ENCODE measurements at places on chromosomes 6 and 20.

- no peak for DNase-seq
Measured at GRCh38 chr6:91080871-91081270, 494.0 kb upstream of the MAP3K7 start.

GRCh38 chr6:44180886-44181285 is 22.3 kb downstream of the CAPN11 start:
- no peak for DNase-seq

DNA sequence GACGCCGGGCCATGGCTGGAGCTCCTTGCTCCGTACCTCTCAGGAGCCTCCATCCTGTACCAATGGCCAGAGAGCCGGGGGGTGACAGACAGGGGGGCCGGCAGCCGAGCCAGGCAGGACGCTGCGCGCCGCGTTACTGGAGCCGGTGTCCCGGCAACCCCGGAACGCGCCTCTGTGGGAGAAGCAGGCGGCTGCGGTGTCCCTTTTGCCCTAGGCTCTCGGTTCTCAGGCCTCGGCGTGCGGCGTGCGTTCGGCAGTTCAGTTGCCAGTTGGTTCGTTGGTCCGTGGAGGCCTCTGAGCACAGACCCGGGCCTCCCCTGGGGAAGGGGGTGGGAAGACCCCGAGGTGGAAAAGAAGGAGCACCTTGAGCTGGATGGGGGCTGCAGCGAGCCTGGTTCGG is at the start of gene SPATS1:
SPATS1 (plus strand) TSS at position 162 of the 400 bp plus-strand sequence. CDS start 446 bp downstream, outside the sequence.
- no peak for DNase-seq

DNA sequence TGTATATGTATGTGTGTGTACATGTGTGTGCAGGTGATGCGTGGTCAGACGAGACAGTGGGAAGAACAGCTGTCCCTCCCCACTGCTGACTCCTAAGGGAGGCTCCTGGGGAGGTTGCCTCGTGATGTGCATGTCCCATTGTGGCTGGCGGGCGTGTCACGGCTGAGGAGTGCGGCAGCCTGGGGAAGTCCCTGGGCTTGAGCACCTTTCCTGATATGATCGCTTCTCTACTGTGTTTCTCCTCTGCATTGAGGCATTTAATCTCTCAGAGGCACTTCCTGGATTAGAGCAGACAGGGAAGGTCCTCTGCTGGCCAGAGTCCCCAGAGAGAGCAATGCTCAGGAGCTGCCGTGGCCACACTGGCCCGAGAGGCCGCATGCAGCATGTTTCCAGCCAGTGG is 11.4 kb downstream of the NPBWR2 start:
- DNase-seq = no peak

- no peak for DNase-seq
Measured at GRCh38 chr6:156160007-156160794, 617.0 kb upstream of the ARID1B start.

GRCh38 chr6:14888575-14889000 is 357.3 kb upstream of the JARID2 start:
- DNase-seq = no peak

- DNase-seq = no peak
Measured at GRCh38 chr6:139473231-139473701, 98.8 kb upstream of the CITED2 start.

DNA sequence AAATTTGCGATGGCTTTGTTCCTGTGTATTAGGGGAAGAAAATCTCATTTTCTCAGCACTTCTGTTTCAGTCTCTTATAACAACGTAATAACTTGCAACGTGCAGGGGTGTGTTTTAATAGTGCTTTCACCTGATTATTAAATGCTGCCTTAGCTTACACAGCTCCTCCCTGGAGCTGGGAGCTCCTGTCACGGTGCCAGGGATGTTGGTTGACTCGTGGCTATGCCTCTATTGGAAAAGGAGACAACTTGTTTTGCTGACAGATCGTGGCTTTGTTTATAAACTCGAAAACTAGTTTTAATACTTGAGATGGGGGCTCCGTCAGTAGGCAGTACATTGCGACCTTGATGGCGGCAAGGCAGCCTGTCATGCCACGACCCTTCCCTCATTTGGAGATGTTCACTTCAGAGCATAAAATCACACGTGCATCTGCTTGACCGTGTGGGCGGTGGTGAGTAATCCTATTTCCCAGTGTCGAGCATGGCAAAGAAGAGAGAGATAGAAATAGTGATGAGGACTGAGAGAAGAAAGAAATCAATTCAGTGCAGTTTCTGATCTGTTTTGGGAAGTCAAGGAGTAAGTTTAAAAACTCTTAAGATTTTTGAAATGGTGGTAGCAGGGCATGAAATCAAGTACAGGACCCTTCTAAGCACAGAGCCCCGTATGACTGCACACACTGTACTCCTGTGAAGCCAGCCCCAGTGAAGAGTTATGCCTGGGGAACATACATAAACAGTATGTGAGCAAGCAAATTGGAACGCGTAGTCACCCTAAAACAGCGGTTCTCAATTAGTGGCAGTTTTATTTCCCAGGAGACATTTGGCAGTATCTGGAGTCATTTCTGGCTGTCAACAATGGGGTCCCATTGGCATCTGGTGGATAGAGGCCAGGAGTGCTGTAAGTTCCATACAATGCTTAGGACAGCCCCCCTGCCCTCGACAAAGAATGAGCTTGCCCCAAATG is 147.2 kb downstream of the DOK5 start:
- DNase-seq = no peak

DNA sequence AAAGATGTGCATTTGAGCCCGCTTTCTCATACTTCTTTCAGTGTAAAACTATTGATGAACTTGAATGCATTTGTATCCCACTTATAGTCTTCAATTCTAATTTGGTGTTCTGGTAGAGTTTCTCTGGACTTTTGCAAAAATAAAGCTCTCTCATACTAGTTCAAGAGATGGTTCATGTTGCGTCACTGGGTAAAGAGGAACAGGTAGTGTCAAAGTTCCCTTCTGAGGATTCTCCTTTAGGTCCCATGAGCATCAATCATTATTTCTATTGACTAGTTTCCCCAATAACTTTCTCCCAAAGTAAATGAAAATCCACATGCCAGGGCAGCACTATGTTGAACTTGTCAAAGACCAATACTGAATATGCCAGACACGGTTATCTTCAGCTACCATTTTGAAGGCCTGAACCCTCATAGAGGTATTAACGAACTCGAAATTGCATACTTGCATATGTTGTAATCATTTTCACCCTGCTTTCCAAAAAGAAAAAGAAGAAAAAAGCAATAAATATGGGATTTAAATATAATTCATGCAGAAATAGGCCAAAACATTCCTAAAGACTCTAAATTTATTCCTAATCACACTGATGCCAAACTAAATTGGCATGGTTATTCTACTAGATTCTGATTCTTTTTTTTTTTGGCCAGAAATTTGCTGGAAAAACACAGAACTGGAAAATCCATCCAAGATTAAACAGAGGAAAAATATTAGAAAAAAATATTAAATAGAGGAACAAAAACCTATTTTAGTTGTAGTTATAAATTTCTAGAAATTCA is 84.5 kb downstream of the SGK1 start:
- DNase-seq = no peak

DNA sequence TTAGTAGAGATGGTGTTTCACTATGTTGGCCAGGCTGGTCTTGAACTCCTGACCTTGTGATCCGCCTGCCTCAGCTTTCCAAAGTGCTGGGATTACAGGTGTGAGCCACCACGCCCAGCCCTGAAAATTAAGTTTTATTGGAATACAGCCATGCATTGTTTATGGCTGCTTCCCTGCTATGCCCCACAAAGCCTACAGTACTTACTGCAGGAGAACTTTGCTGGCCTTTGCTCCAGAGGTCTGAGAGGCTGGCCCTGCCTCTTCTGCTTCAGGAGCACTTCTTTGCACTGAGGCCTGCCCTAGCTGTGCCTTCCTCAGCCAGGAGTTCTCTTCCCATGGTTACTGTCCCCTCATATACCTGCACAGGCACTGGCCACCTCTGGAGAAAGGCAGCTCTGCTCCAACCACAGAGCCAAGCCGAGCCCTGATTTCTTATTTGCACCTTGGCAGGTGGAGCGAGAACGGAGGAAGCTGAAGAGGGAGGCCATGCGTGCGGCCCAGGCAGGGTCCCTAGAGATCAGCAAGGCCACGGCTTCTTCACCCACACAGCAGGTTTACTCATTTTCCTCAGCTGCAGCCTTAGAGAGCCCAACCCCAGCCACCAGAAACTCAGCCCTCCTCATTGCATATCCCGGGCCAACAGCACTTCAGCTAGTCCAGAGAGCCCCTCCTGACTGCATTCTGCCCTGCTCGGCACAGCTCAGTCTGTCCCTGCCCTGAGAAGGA is 20.8 kb downstream of the C20orf173 start:
- DNase-seq = no peak

DNA sequence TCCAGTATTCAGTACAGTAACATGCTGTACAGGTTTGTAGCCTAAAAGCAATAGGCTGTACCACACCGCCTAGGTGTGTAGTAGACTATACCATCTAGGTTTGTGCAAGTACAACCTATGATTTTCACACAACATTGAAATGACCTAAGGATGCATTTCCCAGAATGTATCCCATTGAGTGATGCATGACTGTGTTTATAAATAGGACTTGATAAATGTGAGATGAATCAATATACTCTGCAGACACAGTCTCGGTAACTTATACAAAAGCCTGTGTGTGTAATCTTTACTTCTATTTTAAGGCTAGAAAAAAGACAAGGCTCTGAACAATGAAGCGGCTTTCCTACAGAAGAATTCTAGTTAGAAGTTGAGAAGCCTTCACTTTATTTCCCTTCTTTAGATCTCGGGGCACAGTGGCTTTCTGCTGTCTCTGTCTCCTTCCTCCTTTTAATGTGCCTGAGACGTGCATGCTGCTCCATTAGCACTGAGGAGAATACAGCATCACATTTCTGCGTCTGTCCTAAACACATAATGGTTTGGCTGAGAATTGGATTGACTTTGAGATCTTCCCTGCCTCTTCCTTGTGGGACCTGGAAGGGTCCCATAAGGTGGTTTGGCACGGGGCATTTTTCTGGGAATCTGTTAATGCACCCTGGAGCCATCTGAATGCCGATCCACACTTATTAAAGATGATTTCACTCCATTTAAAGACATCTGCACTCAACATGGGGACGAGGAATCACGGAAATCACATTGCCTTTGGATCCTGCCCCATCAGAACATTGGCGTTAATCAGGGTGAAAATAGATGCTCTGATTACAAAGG is 112.5 kb downstream of the SCML4 start:
- DNase-seq = no peak

- DNase-seq = no peak
Measured at GRCh38 chr6:146224449-146224848, 195.6 kb downstream of the GRM1 start.

DNA sequence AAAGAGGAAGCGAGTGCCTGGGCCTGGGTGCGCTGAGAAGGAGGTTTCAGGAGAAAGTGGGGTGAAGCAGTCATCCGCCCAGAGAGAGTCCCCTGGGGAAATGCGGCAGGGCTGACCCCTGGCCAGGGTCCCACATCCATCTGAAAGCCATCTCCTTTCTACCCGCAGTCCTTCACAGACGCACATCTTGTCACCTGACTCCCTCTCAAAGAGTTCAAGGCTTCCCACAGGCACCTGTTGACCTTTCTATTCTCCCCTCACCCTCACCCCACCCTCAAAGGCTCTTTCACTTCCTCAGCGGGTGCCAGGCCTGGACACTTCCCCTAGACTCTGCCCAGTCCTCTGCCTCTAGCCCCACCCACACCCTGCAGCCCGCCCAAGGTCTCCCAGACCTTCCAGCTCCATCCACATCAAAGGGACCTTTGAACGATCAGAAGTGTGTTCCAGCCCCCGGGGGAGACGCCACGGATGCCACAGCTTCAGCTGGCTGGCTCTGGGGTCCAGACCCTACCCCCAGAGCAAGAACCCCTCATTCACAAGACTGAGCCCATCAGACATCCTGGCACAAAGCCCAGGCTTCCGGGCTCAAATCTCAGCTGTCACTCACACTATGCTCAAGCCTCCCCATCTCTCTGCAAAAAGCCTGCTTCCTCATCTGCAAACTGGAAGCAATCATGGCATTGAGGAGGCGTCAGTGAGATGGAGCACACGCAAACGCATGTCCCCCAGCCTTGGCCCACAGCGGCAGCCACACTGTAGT is 2.1 kb downstream of the CTSZ start:
- DNase-seq = no peak

Data from NCI-H2081 treated with DMSO at 0.1 percent for 48 hours (cell line).